MG63 (cell line): ENCODE measurements at places on chromosomes 1 and 21.
A peak's percentile ranks its signal among the peaks of the same experiment; 100 is the strongest.

DNA sequence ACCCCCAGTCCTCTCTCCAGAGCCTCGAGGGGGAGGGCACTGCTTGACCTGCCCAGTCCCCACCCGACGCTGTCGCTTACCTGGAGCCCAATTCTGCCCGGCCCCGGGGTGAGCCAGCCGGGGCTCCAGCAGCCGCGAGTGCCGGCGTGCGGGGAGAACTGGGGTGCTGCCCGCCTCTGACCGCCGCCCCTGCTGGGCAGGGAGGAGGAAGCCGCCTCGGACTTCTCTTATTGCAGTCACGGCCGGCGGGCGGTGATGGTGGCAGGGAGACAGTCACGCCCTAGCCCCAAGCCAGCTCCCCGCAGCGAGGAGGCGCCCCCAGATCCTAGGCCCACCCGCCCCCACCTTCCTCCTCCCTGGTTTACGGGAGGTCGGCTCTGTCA is at the start of gene FGR:
Gene FGR, minus strand, starts transcription at position 201 of the 383 bp plus-strand sequence. CDS start 11,269 bp downstream, outside the sequence.
- DNase-seq = no peak

DNA sequence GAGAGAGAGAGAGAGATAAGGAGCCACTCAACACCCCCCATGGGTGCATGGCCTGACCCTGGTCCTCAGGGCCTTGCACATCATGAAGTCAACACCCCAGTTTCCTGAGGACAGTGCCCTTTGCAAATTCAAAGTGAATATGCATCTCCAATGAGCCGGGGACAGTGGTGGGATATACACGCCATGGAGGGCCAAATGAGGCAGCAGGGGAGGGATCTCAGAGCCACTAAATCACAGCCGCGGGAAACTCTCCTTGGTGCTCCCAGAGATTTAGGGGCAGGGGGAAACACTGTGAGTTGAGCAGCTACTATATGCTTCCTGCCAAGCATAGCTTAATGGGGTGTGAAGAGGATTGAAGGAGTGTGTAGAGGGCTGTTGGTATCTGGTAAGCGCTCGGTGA is 35.5 kb downstream of the MATN1 start:
- DNase-seq = no peak

GRCh38 chr1:156291226-156292061 is 4.0 kb downstream of the GLMP start:
- no peak for DNase-seq

- no peak for DNase-seq
Observed at GRCh38 chr1:113266788-113267187, 123.5 kb upstream of the MAGI3 start.

DNA sequence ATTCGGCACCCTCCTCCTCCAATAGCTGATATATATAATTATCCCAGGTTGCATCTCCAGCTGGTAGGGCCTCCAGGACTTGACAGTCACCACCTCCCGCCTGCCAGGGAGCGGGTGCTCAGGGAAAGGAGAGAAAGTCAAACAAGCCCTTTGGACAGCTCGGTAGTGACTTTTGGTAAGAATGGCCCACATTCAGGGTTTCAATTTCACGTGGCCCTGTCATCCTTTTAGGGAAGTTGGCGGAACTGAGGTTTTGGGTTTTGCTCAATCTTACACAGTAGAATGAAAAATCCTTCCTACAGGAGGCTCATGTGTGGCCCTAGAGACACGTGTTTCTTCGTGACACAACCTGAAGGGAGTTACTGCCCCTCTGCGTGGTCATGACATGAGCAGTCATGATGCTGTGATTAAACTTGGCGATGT is 44.2 kb downstream of the CAPN8 start:
- DNase-seq = no peak

DNA sequence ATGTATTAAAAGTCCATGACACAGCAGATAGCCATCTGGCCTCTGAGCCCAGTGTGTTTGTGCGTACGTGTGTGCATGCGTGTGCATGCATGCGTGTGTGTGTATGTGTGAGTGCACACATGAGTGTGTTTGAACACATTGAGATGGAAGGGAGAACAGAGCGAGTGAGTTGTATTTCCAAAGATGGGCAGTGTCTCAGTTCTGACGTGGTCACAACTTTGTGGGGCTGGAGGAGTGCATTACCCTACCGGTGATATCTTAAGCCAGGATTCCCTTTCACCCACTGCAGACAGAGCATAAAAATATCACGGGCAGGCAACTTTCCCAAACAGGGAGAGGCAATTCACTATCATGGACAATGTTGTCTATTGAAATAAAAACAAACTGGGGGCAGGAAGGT is 27.8 kb downstream of the IRF2BP2 start:
- no peak for DNase-seq

- DNase-seq = no peak
Observed at GRCh38 chr1:72917920-72918319, 635.6 kb upstream of the NEGR1 start.

- DNase-seq = no peak
Observed at GRCh38 chr1:48790397-48790796, 13.7 kb upstream of the BEND5 start.

DNA sequence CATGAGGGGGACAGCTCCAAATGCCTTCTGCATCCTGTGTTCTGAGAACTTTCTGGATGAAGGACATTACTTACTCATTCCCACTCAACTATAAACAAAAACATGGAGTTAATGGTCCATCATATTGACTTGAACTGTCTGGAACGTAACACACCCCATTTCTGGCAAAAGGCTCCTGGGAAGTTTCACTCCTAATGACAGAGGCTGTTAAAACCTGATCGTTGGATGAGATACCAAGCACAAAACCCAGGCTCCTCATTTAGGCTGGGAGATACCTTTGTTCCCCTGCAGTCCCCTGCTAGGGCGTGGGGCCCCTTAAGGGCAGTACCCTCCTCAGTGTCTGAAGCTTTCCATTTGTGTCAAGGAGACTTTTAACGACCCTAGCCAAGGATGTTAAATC is 78.9 kb downstream of the RHOU start:
- DNase-seq = no peak

DNA sequence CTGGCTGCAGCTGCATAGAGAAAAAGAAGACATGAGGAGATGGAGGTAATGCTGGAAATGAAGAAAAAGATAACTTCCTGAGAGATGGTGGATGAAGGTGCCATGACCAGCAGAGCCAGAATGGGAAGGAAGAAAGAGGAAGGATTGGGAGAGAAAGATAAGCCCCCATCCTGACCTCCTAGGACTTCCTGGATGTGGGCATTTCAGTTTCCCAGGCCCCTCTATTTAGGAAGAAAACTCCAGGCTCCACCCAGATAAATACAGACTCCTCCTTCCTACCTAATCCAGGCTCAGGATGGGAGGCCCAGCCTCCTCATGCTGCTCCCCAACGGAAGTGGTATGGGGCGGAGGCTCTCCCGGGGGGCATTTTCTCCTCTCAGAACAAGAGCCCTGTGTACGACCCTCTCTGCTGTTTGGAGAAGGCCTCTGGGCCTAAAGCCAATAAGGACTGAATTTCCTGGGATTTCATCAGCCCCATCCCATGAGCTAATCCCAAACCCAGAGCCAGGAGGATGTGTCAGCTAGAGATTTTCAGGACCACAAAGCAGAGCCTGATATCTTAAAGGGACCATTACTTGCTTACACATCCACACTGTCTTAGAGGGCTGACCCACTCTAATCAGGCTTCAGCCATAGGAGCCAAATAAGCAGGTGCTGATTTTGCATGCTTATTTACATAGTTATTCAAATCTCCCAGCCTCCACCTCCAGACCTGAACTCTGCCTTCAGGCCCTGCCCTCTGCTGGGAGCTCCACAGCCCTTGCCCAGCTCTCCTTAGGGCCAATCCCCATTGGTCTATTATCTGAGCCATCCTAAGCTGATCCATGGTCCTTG is 5.1 kb upstream of the ARHGEF2 start:
- DNase-seq = peak; percentile 99

DNA sequence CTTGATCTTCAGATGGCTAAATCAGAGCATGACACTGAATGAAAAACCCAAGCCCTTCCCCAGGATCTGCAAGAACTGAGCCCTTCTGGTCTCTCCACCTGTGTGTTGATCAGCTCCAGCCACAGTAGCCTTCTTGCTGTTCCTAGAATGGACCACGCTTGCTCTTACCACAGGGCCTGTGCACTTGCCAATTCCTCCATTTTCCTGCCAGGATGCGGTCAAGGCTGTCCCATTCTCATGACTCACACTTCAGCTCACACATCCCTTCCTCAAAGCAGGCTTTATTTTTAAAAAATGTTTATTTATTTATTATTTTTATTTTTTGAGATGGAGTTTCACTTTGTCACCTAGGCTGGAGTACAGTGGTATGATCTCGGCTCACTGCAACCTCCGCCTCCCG is 43.6 kb upstream of the GRHL3 start:
- peak; percentile 89 for DNase-seq

GRCh38 chr1:65068202-65069010 is 79.6 kb upstream of the AK4 start:
- no peak for DNase-seq

- no peak for DNase-seq
Observed at GRCh38 chr1:29960876-29961275, 724.6 kb downstream of the PTPRU start.

- no peak for DNase-seq
Observed at GRCh38 chr1:108190001-108190634, 10.0 kb downstream of the SLC25A24 start.

DNA sequence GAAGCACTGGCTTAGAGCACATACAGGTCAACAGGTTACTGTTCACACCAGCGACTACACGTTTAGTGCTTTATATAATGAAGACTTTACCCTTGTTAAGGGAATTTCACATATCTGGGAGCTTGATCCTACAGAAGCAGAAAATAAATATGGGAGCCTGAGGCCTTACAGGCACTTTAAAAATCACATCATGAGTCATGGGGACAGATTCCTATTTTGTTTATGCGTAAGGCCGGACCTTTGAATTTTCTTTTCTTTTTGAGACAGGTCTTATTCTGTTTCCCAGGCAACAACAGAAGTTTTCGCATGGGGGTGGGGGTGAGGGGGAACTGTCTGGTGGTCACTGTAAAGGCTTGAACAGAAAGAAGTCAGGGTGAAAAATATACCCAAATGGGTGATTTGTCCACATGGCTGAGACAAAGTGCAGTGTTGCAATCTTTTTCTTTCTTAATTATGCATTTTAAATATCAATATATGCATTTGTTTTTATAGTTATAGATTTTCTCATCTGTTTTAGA is 276.7 kb downstream of the KCNH1 start:
- DNase-seq = no peak

DNA sequence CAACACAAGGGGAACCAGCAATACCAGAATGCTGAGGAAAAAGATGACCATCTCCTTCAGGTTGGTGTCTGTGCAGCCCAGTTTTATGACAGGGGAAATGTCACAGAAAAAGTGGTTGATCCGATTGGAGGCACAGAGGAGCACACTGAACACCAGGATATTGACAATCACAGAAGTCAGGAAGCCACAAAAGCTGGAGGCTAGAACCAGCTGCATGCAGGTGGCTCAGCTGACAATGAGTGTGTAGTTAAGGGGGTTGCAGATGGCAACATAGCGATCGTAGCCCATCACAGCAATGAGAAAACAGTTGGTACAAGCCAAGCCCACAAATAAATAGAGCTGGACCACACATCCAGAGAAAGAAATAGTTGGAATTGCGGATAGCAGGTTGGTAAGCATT is 16.3 kb upstream of the OR10K1 start:
- no peak for DNase-seq

GRCh38 chr1:74733604-74734484 is 892 bp downstream of the TYW3 start:
- peak; percentile 32 for DNase-seq

- no peak for DNase-seq
Observed at GRCh38 chr1:55542901-55543504, 327.8 kb upstream of the USP24 start.

- no peak for DNase-seq
Observed at GRCh38 chr1:12001249-12001917, 17.9 kb upstream of the MIIP start.
